T-cell (primary cell): ENCODE measurements at places on chromosomes 4 and X.

GRCh38 chrX:149010853-149011224 lies 494.3 kb downstream of the IDS start:
- H3K4me3 ChIP-seq: no peak overlapping the region
- no peak for DNase-seq
- H3K36me3 ChIP-seq: no peaks in the 10 kb centered on the region
- no peak overlapping the region for H3K27ac ChIP-seq
- no peaks in the 10 kb centered on the region for H3K27me3 ChIP-seq

DNA sequence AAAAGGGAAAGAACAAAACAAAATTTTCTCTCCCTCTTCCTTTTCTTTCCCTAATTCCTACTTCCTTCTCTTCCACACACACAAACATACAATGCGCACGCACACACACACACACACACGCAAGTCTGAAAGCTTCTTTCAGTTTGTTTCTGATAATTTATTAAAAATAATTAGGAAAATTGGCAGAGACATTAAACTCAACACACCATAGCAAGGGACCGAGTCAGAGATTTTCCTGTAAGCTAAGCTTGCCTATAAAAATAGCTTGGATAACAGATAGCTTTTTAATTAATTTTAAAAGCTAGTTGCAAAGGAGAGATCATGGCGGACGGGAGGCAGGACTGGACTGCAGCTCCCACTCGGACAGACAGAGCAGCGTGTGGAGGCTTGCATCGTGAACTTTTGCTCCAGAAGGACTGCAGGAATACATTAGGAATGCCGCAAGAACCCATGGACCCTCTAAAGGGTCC lies 92.6 kb upstream of the MAPK10 start:
- peaks cover 10% of the 10 kb centered on the region for H3K27me3 ChIP-seq
- no peak overlapping the region for H3K27ac ChIP-seq
- DNase-seq: no peak

GRCh38 chr4:7697343-7697742 lies 242.3 kb downstream of the AFAP1 start:
- peaks cover 3% of the 10 kb centered on the region for H3K4me1 ChIP-seq
- H3K4me3 ChIP-seq: no peak overlapping the region
- no peak overlapping the region for H3K27ac ChIP-seq
- DNase-seq: no peak

GRCh38 chr4:169295822-169296221 lies 25.1 kb upstream of the SH3RF1 start:
- no peaks in the 10 kb centered on the region for H3K36me3 ChIP-seq
- no peaks in the 10 kb centered on the region for H3K4me1 ChIP-seq

GRCh38 chrX:19953145-19953544 lies 37.7 kb downstream of the BCLAF3 start:
- no peak for DNase-seq
- H3K36me3 ChIP-seq: no peaks in the 10 kb centered on the region
- no peak overlapping the region for H3K27ac ChIP-seq
- no peaks in the 10 kb centered on the region for H3K4me1 ChIP-seq
- no peak overlapping the region for H3K4me3 ChIP-seq

GRCh38 chrX:18003876-18004275 lies 142.8 kb upstream of the RAI2 start:
- H3K27ac ChIP-seq: no peak overlapping the region
- no peaks in the 10 kb centered on the region for H3K4me1 ChIP-seq
- no peak for DNase-seq
- no peaks in the 10 kb centered on the region for H3K36me3 ChIP-seq
- no peaks in the 10 kb centered on the region for H3K27me3 ChIP-seq

DNA sequence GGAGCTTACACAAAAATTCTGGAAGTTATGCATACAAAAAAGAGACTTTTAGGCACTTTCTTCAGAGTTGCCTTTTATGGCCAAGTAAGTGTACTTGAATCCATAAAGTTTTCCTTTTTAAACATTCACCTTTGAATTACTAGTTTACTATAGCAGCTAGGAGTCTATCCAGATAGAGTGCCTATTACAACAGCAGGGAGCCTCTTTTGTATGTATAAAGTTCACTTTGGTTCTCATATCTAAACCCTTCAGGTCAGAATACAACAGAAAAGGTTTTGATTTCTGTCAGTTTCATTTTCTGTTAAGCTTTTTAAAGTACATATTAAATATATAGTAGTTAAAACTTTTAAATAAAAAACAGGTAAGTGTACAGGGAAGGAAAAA lies 51.4 kb upstream of the IL13RA1 start:
- H3K4me1 ChIP-seq: no peaks in the 10 kb centered on the region
- H3K27me3 ChIP-seq: no peaks in the 10 kb centered on the region
- no peak overlapping the region for H3K27ac ChIP-seq

DNA sequence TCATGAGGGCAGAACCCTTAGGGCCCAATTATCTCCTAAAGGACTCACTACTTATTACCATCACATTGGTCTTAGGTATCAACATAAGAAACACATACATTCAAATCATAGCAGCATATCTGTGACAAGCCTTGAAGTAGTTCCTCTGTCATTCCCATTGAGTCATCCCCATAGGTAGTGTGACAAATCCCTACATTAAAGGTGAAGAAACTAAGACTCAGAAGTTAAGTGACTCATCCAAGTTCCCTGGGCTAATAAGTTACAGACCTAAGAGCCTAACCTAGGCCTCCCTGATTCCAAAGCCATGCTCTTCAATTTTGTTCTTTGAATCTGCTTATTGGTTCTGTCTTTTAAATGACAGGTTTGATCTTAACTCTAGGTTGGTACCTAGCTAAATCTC lies 58.2 kb downstream of the CD38 start:
- DNase-seq: no peak
- H3K27me3 ChIP-seq: no peaks in the 10 kb centered on the region
- H3K27ac ChIP-seq: no peak overlapping the region
- H3K4me1 ChIP-seq: no peaks in the 10 kb centered on the region
- no peak overlapping the region for H3K4me3 ChIP-seq
